CD4-positive, alpha-beta T cell treated with Interleukin-4 for 1 hour (primary cell): ENCODE measurements at places on chromosomes 13 and 19.

DNA sequence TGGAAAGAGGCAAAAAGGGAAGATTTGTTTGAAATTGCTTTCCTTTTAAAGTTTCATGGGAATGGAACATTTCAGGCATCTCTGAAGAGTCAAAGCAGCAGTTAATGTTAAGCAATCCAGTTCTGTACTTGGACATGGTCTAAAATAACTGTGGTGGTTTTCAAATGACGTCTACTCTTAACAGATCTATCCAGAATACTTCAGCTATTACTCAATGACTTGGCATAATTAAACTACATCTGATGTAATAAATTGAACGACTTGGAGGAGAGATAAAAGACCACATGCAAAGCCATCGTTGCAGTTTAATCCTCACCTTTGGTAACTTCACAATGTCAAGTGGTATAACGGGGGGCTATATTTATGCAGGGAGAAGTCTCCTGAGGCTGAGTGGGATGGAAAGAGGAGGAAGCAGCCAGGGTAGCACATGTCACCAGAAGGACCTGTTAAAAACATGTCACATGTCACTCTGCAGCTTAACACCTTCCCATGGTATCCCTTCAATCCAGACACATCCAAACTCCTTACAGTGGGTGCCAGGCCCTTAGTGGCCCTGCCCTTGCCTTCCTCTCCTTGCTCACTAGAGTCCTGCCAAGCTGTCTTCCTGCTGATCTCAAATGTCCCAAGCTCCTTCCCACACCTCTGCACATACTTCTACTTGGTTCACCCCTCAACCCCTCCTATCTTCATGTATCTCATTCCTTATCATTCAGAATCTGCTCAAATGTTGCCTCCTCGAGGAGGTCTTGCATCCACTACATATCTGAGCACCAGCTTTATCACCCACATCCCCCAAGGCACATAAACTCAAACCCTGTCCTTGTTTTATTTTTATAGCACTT is 327.8 kb downstream of the SUCLA2 start:
- DNase-seq, result no peak

GRCh38 chr13:77523386-77523785 is 12.1 kb upstream of the SCEL start:
- DNase-seq, result no peak

GRCh38 chr13:49625392-49626079 is 2.8 kb upstream of the ARL11 start:
- DNase-seq, result no peak

GRCh38 chr19:13034636-13035035 is 39.4 kb downstream of the NFIX start:
- DNase-seq, result no peak

GRCh38 chr19:38978326-38978689 is 2.8 kb upstream of the FBXO17 start:
- no peak for DNase-seq

DNA sequence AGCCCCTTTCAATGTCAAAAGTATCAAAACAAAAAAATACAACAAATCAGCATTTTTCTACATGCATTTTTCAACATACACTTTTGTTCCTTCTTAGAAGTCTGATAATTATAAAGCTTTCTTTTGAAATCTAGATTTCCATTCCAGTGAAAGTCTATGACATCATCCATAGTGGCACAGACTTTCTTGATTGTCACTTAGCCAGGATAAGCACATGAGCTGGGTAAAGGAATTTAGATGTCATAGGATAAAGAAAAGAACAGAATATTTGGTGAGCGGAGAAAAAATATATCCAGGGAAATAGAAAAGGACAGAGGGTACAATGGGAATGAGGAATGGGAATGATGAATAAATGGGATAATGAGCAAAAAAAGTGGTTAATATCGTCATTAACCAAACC is 15.1 kb upstream of the TRPC4 start:
- DNase-seq, result no peak

DNA sequence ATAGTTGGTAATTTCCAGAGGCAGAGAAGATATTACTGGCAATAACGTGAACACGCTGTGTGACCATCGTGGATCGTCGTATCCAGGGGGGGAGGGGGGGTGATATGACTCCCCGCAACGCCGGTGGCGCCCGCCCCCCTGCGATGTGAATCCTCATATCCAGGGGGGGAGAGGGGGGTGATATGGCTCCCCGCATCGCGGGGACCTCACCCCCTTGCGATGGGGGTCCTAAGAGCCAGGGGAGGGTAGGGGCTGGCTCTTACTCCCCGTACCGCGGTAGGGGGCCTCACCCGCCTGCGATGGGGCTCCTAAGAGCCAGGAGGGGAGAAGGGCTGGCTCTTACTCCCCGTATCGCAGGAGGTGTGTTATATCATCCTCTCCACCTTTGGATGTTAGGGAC is 31.3 kb upstream of the RGCC start:
- DNase-seq, result no peak

GRCh38 chr13:110332750-110333149 is 25.7 kb downstream of the COL4A2 start:
- no peak for DNase-seq

GRCh38 chr19:41706741-41707501 is 1.5 kb upstream of the CEACAM5 start:
- DNase-seq, result peak; percentile 65

DNA sequence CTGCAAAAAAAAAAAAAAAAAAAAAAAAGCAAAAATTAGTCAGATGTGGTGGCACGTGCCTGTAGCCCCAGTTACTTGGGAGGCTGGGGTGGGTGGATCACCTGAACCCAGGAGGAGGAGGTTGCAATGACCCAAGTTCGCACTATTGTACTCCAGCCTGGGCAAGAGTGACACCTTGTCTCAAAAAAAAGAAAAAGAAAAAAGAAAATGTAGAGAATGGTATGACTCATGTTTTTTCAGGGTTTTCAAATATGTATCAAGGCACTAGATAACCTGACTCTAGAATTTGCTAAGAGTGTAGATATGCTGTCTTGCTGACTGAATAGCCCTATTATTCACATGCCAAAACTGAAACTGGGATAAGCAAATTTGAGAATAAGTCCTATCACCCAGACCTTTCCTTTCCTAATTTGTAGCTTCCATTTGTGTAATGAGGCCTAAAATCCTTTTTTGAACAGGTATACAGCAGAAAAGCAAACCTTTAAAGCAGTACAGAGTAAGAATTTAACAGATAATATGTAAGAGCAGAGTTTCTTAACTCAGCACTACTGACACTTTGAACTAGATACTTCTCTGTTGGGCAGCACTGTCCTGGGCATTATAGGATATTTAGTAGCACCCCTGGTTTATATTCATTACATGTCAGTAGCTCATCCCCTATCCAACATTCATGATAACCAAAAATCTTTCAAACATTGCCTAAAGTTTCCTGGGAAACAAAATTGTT is 108.6 kb downstream of the ELF1 start:
- no peak for DNase-seq

DNA sequence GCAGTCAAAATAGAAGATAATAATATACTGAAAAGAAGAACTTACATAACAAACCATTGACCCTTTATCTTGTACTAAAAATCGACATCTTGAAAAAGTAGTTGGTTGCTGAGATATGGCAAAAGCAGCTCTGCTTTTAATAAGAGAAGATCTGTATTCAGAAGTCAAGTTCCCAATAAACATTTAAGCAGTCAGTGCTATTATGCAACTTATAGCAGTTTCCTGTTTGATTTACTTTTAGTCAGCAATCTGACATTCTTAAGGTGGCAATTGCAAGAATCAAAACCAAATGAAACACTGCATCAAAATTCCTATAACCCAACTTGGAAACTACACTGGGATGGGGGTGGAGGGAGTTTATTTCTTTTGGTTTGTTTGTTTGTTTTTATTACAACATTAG is 165.5 kb downstream of the TBC1D4 start:
- DNase-seq, result no peak

GRCh38 chr13:71935166-71935840 is 68.3 kb upstream of the DACH1 start:
- DNase-seq, result no peak

DNA sequence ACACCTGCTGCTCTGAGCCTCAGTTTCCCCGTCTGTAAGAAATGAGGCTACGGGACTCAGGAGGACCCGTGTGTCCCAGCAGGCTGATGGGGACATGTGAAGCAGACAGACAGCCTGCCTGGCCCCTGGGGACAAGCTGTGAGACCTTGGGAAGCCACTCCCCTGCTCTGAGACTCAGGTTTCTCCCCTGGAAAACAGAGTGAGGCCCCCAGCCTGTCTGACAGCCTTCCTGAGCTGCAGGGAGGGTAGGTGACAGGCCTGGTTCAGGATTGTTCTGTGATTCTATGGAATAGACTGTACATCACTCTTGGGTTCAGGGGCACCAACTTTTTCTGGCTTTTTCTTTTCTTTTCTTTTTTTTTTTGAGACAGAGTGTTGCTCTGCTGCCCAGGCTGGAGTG is 2.9 kb upstream of the NTF4 start:
- no peak for DNase-seq

GRCh38 chr19:45791744-45792469 is 738 bp downstream of the DMWD start:
- no peak for DNase-seq

GRCh38 chr13:33634546-33634982 is 183.4 kb upstream of the RFC3 start:
- DNase-seq, result no peak

- DNase-seq, result no peak
These were observed 16.0 kb downstream of the FGF9 start for GRCh38 chr13:21686751-21687391.

- no peak for DNase-seq
These were observed 16.2 kb upstream of the MBNL2 start for GRCh38 chr13:97205982-97206381.

- DNase-seq, result no peak
These were observed 105.5 kb downstream of the KDM4B start for GRCh38 chr19:5074407-5074806.

DNA sequence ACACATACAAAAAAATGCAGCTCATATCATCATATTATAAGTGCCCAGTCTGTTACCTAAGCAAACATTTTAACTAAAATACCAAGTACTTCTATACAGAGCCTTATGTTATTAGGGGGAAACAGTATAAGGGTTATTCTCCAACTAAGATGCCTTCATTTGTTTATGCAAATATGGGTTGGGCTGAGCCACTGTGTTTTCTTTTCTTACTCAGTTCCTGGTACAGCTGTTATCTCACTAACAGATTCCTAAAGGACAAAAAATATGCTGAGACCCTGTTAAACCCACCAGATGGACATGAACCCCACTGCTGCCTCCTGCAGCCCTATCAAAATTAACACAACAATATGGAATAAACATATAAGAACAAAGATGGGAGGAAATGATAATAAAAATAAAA is 34.5 kb upstream of the SMAD9 start:
- DNase-seq, result no peak

DNA sequence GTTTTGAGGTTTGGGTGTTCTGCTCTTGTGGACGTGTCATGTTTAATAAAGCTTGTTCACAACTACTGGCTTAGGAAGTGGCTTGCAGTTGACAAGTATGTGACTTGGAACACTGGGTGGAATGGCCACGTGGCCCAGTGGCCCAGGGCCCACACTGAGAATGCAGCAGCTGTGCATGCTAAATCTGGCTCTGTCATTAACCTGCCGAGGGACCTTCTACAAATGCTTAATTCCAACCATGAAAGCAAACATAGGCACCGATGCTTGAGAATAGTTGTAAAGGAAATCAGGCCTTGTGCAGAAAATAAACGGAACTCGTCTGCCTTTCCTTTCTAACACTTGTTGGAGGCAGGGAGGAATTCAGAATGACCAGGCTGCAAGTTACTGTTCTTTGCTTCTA is 11.6 kb upstream of the CLDN10 start:
- no peak for DNase-seq

DNA sequence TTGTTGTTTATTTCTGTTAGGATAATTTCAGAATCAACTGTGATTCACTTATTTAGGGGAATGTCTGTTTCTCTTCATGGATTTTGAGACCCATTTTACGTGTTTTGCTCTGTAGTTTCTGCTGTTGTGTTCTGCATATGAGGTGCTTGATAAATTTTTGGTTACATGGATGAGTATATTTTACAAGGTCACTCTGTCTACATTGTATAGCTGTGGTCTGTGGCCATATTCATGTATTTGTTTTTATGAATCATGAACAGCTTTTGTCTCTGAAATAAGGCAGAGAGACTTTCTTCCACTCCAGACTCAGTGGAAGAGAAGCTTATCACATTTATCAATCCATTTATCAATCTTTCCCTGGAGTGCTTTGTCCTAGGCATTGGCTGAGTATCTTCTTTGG is 56.6 kb downstream of the PDS5B start:
- no peak for DNase-seq

GRCh38 chr13:24511019-24511815 is 1.4 kb downstream of the PARP4 start:
- peak; percentile 49 for DNase-seq

DNA sequence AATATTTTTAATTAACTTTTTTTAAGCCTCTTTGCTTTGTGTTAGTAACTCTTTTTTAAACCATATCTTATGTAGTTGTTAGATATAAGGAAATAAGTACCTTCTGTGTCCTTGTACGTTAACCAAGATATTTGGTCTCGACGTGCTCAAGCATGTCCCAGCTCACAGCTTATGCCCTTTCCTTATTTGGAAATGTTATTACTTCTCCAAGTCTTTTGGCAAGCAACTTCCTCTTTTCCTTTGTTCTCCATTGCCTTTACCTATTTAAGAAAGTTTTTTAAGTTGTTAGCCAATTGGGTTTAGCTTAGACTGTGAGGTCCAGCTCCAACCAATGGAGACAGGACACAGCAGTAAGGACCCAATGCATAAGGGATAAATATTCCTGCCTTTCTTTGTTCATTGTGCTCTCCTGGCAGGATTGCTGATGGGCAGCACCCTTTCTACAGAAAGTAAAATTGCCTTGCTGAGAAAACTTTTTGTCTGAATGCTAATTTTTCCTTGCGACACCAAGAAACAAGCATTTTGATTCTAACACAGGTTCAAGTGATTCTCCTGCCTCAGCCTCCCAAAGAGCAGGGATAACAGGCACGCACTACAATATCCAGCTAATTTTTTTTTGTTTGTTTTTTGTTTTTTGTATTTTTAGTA is 5.2 kb downstream of the DKKL1 start:
- DNase-seq, result no peak

GRCh38 chr13:75368167-75368566 is 113.8 kb downstream of the TBC1D4 start:
- no peak for DNase-seq

DNA sequence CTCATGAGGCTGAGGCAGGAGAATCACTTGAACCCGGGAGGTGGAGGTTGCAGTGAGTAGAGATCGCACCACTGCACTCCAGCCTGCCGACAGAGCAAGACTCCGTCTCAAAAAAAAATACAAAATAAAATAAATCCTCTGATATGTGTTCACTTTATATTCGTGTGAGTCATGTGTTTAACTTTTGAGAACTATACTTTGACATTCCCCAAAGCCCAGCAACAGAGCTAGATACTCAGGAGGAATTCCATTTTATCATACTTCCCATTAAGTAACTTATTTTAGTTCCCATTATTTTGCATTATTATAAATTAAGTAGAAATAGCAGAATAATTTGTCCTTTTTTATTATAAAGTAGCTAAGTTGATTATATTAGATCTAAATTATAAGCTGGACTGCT is 3.3 kb upstream of the CHAMP1 start:
- DNase-seq, result no peak

DNA sequence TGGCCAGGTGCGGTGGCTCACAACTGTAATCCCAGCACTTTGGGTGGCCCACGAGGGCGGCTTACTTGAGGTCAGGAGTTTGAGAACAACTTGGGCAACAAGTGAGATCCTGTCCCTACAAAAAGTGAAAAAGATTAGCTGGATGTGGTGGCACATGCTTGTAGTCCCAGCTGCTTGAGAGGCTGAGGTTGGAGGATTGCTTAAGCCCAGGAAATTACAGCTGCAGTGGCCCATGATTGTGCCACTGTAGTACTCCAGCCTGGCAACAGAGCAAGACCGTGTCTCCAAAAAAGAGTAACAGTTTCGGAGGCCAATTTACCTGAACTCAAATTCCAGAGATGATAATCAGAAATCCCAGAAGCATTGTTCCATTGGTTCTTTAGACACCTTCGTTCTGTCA is 4.4 kb downstream of the ZNF473 start:
- DNase-seq, result no peak
